Stimulated activated CD4-positive, alpha-beta T cell treated with anti-CD3 and anti-CD28 coated beads, Interleukin-12 subunit alpha, Interleukin-12 subunit beta, amount 100 ng/mL, for 24 hours (primary cell): ENCODE measurements at places on chromosomes 13 and 19.

DNA sequence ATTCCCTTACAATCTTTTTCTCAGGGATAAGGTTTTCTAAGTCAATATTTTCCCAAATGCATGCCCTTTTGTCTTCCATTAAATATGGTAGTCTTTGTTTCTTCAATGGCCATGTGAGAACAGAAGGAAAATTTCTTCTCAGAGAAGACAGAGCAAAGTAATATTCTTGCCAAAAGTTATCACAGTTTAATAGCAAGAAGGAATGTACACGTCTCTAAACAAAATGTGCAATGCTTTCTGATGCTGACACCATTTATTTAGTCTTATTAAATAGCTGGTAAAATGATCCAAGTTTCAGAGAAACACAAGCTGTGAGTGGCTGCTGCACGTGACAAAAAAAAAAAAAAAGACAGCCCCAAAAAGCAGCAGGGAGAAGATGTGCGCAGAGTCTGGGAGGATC lies 542.5 kb downstream of the GPC6 start:
- DNase-seq: no peak

DNA sequence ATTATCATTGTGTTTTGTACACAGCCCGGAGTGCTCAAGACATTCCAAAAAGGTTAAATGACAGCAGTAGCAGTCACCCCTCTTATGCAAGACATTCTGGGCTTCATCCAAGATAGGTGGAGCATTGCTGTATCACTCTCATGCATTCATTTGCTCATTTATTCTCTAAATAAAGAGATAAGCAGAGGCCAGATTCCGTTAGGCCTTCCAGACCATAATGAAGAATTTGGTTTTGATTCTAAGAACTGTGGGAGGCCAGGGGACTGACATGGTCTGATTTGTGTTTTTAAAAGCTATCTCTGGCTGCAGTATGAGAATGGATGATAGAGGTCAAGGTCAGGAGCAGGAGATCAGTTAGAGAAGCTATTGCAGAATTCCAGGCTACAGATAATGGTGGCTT lies 145.8 kb downstream of the KCNRG start:
- no peak for DNase-seq

- no peak for DNase-seq
Observed at GRCh38 chr19:30323904-30324303, 48.3 kb upstream of the ZNF536 start.

GRCh38 chr19:6076675-6077463 lies 33.4 kb downstream of the RFX2 start:
- DNase-seq: no peak

GRCh38 chr13:104534847-104535246 lies 1468.6 kb upstream of the SLC10A2 start:
- no peak for DNase-seq

DNA sequence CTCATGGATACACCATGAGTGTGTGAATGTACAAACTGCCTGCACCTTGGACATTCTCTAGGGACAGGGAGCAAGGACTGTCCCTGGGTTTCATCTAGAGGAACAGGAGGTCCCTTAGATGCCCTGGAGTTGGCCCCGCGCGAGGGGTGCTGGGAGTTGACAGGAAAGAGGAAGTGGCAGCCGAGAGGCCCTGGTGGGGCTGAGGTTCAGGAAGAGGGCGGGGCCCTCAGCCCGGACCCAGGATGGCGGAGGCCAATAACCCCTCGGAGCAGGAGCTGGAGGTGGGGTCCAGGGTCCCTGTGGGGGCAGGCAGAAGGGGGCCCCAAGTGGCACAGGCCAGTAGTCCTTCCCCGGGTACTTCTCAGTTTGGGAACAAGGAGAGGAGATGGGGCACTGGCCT lies 6.9 kb downstream of the PKN1 start:
- peak; percentile 74 for DNase-seq

DNA sequence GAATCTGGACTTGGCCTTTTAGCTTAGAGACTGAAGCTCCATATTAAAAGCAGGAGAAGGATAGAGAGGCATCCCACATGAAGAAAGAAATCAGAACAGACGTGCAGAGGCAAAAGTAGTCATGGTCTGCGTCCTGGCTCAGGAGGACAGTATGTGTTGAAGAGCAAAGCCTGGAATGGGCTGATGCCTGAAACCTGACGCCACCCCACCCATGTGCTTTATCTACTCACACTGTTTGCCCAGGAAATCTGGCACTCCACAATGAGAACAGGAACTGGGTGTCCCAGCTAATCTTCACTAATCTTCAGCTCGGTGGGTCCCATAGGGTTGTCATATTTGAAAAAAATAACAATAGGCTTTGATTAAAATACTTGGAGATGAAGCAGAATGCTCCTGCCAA lies 549.0 kb upstream of the GPC6 start:
- no peak for DNase-seq

DNA sequence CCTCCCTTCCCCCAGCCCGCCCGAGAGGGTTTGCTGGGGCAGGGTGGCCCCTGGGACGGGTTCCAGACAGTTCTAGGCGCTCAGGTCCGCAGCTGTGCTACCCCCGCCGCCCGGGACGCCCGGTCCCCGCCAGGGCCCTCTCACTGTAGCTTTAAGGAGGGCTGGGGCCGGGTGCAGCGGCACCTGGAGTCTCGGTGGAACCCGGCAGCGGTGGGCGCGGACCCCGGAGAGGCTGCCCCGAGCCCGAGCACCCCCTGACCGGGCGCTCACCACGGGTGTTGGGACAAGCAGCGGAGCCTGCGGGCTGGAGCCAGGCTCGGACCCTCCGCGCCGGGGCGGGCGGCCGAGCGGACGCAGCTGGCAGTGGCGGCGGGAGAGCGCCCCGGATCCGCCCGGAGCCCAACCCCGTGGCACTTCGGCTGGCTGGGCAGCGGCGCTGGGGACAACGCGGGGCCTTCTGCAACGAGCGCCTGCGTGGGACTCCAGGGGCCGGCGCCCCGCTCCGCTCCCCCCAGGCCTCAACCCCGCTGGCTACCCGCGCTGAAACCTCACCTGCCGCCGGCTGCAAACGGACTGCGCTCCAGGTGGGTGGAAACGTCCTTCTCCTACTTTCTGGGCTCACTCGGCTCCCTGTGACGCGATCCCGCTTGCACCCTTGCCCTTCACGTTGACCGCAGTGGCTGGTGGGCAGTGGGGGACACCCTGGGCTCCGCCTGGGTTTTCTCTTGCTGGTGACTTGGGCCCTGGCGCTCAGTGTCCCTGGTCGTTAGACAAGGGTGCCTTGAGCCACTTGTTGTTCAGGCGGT lies 81.1 kb downstream of the ZNF429 start:
- DNase-seq: peak; percentile 14

- no peak for DNase-seq
Observed at GRCh38 chr13:41075034-41075433, 13.7 kb downstream of the WBP4 start.

GRCh38 chr19:4063369-4064148 lies 3.1 kb downstream of the ZBTB7A start:
- DNase-seq: no peak

DNA sequence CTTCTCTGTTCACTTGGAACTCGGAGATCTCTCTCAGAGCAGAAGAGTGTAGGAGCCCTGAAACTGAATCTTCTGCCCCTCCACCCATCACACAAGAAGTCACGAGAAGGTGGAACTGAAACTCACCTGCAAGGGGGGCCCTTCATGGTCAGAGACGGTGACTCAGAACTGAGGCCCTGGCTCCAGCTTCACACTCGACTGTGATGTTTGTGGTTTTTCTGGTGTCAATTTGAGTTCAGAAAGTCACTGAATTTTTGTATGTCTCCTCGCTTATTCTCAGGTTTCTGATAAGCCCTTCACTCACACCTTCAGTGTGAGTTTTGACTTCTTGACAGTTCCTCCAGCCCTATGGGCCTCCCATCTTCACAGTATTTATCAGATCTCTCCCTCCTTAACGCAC lies 23.1 kb downstream of the SIGLEC5 start:
- DNase-seq: peak; percentile 28

GRCh38 chr19:38679839-38680238 lies 32.4 kb downstream of the ACTN4 start:
- DNase-seq: no peak

GRCh38 chr13:28533125-28533436 lies 38.2 kb upstream of the FLT1 start:
- no peak for DNase-seq

DNA sequence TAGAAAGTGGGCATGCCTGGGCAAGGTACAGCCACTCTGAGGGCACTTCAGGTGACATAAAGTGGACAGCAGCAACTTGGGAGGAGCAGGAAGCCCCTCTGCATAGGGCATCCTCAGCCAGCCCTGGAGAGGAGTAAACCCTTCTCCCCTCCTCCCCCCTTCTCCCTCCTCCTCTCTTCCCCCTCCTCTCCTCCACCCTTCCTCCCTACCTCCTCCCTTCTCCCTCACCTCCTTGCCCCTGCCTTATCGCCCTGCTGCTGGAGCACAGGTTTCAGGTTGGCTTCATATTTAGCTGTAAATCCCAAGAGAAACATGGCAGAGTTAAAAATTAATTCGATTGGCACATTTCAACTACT lies 30.5 kb upstream of the ATP12A start:
- no peak for DNase-seq

DNA sequence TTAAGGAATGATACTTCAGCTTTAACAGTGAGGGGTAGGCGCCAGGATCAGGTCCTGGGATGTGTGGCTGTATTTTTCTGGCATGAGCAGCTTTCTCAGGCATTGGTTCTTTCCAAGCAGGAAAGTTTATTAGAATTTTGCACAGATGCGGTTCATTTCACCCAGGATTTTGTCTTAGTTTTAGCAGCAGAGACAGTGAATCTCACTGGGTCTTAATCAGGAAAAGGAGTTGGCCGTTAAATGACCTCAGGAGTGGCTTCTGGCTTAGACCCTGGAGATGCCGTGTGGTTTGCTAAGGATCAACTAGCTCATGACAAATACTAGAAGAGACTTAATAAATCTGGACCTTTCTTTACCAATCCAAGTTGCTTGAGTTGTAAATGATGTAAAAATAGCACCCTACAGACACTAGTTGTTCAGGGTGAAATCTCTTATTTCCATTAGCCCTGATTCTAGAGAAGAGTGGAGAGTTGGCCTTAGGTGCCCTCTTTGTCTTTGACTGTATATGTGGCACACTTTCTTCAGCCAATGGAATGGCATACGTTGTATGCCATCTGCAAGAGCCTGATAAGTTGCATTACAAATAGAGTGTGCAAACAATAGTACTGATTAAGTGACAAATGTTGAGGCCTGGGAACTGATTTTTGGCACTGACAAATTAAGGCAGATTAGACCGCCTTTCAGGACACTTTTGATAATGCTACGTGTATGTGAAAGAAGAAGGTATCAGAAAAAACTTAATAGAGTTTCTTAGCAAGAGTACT lies 34.0 kb downstream of the LRCH1 start:
- DNase-seq: no peak

DNA sequence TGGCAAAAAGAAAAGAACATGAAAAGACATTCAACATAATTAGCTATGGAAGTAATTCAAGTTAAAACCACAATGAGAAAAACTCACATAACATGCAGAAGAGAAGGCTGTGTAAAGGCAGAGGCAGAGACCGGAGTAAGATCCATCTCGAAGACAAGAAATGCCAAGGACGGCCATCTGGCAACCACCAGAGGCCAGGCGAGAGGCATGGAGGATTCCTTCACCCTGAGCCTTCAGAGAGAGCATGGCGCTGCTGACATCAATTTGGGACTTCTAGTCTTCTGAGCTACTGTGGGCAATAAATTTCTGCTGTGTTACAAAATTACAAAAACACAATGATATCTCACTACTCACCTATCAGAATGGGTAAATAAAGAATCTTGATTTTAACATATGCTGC lies 381.0 kb downstream of the TSHZ3 start:
- no peak for DNase-seq

DNA sequence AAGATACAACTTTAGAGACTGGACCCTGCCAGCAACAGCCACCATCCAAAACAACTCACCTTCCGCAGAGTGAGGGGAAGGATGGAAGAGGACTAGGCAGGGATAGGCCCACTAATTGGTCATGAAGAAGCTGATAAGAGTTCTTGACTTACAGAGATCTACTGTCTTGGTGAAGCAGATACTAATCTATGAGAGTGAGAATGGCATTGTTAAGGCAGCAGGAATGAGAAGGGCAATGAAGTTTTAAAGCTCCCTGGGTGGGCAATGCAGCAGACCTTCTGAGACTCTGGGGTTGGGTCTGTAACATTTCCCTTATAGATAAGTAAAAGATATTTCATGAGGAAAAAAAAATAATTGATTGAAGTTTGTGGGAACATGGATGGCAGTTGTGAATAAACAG lies 63.7 kb downstream of the KLF12 start:
- no peak for DNase-seq

GRCh38 chr19:39710333-39710890 lies 6.1 kb downstream of the LGALS14 start:
- no peak for DNase-seq

DNA sequence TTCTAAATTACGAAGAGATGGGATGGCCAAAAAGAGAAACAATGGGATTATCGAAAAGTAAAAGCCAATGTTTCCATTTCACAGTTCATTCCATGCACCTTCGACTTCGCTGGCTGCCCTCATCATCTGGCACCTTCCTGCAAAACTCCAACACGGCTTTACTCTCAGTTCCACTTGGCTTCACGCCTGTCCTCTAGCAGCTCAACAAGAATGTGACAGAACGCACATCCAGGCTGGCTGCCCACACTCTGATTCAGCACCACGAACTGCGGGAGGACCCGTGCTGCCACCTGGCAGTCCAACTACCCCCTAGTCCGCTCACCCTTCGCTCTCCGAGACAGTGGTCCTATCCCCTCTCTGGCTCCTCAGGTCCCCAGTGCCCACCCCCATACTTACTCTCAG lies 11.7 kb downstream of the ATP7B start:
- DNase-seq: no peak

- DNase-seq: no peak
Observed at GRCh38 chr19:49491804-49492572, 4.2 kb upstream of the RPS11 start.

- no peak for DNase-seq
Observed at GRCh38 chr19:45331411-45331810, 8.7 kb upstream of the CKM start.

- DNase-seq: no peak
Observed at GRCh38 chr13:96503481-96503880, 413.6 kb downstream of the HS6ST3 start.

DNA sequence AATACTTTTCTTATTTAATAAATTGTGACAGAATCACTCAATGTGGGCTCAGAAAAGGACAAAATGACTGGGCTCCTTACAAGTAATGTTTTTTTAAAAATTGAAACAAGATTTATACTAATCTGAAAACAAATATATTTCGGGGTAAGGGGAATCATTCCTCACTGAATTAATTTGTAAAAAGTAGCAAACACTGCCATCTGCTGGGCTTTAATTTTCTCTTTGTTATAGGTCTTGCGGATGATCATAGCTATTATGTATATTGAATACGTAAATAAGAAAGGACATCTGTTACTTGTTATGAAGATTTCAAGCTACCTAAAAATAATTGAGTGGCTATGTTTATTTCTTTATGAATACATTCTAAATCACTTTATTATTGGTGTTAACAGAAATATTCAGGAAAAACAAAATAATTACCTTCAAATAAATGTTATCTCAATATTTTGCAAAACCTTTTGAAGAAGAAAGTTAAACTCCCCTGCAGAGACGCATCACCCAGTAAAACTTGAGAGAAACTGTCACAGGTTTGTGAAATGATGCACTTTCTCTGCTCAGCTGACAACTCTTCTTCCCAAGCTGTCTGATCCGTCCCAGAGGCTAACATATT lies 17.8 kb upstream of the ENOX1 start:
- DNase-seq: no peak
